ENCODE measurements at places on chromosomes 5 and 9.

DNA sequence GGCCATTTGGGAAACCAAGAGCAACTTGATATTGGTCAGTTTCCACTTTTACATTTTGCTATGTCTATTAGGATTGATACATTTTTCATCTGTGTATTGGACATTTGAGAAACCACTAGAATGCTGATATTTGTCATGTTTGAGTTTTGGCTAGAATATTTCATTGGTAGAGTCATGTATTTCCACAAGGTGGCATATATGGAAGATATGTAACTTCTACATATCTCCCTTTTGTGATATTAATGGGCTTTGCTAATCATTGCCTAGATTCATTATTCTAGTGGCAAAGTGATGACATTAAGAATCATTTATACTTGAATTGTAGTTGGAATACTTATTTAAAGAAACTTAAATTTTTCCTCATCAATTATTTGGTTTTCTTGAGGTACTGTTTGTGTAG is 692.9 kb upstream of the EDIL3 start:
- DNase-seq, result no peak

DNA sequence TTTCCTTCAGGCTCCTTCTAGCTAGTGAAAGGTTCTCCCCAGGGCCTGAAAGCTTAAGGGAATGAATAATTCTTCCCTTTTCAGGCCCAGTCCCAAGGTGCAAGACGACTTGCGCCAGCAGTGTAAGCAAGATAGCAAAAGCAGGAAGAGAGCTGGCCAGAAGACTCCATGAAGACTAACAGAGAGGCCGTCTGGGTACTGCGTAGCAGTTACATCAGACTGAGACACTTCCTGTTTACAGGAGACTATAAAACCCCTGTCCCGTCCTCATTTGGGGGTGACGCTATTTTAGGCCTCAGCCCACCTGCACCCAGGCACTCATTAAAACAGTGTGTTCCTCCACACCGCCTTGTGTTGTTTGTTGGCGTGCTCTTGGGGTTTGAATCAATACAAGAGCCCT is 90.7 kb upstream of the MOCS2 start:
- DNase-seq, result no peak

DNA sequence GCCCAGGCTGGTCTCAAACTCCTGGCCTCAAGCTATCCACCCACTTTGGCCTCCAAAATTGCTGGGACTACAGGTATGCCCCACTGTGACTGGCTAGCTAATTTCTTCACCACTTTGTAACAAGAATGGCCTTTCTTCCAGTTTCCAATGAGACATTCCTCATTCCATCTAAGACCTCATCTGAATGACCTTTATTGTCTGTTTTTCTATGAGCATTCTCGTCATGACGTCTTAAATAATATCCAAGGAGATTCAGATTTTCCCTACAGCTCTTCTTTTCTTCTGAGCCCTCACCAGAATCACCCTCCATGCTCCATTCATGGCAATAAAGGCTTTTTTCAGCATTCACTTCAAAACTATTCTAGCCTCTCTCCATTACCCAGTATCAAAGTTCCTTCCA is 30.2 kb upstream of the STK32A start:
- no peak for DNase-seq

DNA sequence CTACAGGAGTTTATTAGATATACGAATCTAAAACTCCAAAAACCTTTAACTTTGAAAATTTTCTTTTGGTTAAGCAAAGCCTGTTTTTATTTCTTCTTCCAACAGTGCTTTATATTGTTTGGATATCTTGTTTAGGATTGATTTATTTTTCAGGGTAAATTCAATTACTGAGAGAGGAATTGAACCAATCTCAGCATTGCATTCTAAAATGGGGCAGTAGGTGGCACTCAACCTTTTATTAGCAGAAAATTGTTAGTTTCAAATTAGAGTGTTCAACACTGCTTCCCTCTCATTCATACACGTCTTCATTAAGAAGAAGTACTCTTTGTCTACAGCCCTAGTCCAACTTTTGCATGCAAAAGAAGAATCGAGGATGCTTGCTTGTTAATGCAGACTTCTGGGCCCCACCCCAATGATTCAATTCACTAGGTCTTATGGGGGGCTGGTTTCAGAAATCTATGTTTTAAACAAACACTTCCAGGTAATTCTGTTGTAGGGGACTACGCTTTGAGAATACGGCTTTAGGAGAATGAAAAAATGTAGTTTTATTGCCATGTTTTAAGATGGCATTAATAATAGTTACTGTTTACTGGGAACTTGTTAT is 26.6 kb downstream of the MRPL22 start:
- DNase-seq, result peak; percentile 3

DNA sequence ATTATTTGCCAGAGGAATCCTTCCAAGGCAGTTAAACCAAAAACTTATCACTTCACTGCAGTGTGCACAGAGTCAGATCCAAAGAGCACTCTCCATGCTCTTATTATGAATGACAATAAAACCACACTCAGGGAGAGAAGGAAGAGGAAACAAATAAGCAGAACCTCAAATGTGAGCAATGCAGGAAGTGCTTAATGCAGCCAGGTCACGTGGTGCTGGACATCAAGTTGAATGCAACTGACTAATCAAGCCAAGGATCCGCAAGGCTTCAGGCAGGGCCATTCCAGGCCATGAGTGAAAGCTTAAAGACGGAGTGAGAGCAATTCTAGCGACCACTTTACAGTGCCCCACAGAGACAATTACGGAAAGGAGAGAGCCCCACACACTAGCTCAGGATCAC is 230.4 kb upstream of the PUM3 start:
- DNase-seq, result no peak

GRCh38 chr9:20985851-20986600 is 45.4 kb downstream of the HACD4 start:
- no peak for DNase-seq

DNA sequence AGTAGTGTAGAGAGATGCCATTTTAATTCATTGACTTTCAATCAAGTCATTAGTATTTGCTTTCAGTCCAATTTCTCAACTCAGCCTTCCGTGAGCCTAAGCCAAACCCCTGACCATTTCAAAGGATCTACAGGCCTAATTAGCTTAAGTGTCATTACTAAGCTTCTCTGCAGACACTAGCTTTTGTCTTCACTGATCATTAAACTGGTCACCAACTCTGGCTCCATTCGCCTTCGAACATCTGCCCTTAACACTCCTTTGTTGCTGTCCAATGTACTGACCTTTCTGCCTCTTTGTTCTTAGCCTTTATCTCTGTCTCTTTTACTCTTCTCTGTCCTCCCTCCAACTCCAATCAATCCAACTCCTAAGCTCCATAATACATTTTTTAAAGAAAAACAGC is 299.3 kb downstream of the DIRAS2 start:
- DNase-seq, result peak; percentile 36

DNA sequence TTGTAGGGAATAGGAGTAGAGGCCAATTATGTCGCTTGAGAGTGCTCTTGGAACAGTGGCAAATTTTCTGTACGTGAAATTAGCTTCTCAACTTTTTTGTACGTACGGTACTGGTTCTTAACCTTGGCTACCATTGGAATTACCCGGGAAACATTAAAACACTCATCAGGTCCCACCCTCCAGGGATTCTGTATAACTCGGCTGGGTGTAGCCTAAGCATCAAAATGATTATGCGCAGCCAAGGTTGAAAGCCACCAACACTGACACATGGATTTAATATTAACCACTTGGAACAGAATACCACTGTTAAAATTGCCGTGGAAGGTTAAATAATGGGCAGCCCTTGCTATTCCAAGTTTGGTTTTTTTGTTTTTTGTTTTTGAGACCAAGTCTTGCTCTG is 17.4 kb downstream of the DNAJA1 start:
- no peak for DNase-seq

- DNase-seq, result no peak
Measured at GRCh38 chr5:171906703-171907590, 99.5 kb downstream of the FBXW11 start.

DNA sequence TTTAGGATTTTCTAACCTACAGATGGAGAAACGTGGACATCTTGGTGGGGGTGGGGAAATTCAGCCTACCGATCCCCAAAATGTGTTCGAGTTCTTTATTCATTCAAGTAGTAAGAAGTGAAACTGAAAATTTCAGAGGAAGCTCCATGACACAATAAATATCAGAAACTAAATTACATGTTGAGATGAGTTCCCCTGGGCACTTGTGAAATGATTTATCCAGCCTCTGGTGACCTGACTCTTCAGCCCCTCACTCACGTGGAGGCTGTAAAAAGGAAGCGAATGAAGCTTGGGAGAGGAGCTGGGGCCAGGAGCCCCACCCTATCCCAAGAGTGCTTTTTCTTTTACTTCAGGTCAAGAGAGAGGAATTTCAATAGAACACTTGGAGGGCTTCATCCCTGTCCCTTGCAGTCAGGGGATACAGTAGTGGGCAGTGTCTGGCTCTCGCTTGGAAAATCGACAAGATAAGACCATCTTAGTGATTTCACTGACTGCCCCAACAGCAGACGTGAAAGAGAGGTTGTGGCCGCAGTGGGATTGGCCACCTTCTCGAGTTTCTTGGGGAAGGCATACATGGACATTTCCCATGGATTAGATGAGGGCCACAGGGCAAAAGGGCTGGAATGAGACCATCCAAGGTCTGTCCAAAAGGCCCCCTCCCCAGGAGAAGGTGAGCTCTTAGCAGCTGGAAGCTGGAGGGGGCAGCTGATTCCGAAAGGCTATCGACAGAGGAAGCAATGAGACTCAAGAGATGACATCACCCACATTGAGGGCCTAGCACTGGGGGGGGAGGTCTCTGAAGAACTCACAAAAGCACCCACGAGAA is 76.8 kb upstream of the SH3PXD2B start:
- no peak for DNase-seq

All from fibroblast of upper back skin (primary cell).